Cardiac fibroblast (primary cell): ENCODE measurements at places on chromosomes 3 and 15.

- no peak for DNase-seq
Observed at GRCh38 chr3:80439490-80439889, 671.7 kb upstream of the ROBO1 start.

DNA sequence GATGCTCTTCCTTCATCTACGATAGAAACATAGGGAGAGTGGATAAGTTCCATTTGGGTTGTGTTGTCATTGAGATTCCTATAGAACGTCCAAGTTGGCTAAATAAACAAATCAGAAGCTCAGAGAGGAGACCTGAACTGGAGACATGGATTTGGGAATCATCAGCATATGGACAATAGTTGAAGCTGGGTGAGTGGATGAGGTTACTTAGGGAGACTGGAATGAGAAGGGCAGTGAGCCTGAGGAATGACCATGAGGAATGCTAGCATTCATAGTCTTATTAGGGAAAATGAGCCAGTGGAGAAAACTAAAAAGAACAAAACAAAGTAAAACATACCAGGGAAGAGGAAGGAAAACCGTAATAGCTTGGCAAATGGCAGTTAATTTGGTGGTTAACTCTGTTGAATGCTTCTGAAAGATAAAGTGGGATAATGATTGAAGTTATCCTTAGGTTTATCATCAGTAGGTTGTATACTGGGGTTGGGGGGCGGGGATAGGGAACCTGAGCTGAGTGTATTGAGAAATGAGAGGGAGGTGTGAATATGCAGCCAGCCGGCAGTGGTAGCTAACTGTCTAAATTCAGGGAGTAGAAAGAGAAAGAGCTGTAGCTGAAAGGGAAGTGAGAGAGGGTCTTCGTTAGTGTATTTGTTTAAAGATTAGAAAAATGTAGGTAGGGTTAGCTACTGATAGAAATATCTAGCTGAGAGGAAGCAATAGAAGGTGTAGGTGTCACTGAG, 74.6 kb downstream of the ARHGEF26 start:
- no peak for DNase-seq

DNA sequence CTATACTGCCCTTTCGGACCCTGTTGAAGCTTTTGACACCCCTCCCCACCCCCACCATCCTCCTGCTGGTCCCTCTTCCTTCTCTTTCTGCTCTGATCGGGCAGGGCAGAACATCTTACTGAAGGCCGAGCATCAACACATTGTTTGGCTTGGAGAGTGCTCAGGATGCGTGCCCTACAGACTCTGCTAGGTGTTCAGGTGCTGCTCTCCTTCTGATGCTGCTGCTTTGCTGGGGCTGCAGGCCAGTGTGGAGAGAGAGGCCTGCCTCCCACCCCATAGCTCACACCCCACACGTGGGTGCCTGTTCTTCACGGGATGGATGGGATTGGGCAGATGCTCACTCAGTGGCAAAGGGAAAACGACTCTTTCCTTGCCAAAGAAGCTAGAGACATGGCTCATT, 89.8 kb upstream of the ONECUT1 start:
- no peak for DNase-seq

DNA sequence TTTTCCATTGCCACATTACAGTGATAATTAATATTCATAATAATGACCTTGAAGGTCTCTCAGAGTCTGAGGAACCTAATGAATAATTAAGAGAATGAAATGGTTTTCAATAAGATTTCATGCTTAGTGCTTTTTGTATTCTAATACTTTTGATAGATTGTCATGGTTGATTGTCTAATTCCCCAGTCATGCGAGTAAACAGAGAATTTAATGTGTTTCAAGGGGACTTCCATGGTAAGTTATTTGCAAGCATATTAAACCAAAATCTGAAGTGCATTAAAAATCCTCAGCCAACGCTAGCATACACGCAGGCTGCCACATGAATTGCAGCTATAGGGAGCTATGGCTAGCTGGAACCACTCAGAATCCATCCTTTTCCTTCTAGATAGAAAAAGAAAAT, 18.9 kb upstream of the ANO10 start:
- DNase-seq: no peak
